ENCODE measurements at places on chromosomes 5 and 9.

DNA sequence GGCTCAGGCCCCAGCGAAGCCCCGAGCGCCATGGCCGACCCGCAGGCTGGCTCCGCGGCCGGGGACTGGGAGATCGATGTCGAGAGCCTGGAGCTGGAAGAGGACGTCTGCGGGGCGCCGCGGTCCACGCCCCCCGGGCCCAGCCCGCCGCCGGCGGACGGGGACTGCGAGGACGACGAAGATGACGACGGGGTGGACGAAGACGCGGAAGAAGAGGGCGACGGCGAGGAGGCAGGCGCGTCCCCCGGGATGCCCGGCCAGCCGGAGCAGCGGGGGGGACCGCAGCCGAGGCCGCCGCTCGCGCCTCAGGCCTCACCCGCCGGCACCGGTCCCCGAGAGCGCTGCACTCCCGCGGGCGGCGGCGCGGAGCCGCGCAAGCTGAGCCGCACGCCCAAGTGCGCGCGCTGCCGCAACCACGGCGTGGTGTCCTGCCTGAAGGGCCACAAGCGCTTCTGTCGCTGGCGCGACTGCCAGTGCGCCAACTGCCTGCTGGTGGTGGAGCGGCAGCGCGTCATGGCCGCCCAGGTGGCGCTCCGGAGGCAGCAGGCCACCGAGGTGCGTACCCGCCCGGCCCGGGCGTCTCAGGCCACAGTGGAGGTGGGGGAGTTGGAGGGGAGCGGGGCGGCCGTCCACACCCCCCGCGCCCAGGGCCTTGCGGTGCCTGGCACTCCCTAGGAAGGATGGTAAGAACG lies 1.6 kb downstream of the DMRT2 start:
- DNase-seq: peak; percentile 41

DNA sequence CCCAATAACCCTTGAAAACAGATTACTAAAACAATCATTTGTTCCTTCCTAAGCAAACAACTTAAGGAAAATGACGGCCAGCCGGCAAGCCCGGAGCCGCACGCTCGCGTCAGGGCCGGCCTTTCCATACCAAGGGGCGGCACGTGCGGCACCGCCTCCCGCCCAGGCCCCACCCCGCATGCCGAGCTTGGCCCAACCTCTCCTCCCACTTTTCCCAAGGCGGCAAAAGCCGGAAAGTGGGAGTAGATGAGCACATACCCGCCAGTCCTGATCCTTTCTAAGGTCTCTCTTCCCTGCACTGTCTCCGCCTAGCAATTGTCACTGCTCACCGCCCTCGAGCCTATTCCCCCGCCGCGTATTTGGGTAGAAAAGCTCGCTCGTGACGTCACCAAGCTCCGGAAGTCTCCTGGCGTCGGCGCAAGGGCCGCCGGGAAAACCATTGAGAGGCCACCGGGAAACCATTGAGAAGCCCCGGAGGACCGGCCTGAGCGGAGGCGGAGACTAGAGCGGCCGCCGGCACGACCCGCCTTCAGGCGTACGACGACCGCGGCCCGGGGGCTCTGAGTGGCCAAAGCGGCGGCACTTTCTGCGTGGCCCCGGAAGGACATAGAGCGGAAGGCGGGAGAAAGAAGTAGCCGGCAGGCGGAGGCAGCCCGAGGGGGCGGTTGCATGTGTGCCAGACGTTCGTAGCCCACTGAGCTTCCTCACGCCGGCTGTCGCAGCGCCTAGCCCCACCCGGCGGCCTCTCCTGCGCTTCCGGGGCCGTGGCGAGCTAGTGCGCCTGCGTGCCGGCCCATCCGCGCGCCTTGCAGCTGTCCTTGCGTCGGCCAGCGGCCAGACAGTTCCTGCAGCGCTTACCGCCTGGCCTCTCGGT lies at the start of the genes NCBP1 and TSTD2:
Gene NCBP1 (plus strand): TSS at position 837 of the 874 bp plus-strand sequence. CDS start 61 bp downstream, outside the sequence.
Gene TSTD2 (minus strand): TSS at position 384 of the 874 bp plus-strand sequence. CDS start 5,806 bp downstream, outside the sequence.
- peak; percentile 94 for DNase-seq

DNA sequence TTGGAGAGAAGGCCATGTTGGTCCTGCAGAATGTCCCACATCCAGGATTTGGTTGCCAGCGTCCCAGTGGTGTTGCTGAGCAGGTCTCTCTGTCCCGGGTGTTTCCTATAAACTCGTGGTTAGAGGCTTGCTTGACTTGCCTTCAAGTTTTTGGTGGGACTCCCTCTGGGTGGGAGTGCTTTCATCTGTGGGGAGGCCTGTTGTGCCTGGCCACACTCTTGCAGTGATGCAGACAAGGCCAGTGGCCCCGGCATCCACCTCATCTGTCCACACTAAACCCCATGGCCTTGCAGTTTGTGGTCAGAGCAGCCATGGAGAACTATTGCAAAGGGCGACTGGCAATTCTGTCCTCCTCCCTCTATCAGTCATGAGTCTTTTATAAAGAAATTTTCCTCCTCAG lies 71.8 kb downstream of the PHF2 start:
- no peak for DNase-seq

DNA sequence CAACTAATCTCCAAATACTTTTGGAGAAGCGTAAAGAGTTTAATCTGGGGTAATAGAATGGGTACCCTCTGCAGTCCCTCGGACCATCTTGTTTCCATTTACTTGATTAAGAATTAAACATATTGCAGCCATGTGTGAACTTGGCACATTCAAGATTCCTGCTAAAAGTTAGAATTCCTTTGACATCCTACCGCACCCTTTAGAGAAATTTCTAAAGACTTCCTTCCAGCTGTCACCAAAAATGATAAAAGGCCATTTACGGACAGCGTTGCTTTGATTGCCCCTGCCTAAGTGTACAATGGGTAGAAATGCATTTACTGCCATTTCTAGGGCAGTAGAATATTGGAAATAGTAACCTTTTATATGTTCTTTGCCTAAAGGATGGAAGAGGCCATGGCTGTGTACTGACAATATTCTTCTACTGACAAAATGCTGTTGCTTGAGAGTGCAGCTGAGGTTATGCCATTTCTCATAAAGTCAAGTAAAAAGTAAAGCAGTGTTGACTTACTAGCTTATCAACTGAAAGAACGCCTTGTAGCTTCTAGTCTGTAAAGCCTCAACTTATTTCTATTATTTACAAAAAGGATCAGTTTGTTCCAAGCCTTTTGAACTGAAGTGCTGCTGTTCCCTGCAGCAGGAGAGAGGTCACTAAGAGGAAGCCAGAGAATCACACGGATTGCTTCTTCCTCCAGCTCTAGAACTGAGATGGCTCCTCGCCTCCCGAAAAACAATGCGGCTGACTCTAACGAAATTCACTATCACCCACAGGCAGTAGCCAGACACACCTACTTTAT lies 139.8 kb upstream of the BASP1 start:
- DNase-seq: no peak

DNA sequence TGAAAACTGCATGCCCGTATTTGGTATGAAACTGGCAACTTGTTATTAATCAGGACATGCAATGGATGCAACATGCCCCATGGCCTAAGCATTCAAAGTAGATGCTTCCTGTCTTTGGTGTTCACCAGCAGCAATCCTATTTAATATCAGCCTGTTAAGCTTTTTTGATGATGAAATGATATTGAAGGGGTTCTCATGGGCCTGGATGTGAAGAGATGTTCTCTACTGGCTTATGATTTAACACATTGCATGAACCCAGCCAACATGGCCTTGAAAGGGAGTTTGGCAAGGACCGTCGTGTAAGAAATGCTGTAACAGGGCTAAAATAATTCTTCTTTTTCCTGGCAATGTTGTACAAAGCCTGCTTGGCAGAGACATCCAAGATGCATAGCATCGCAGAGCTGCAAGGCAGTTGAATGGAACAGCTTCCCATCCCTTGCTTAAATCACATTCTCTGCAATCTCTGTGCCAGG lies 111.2 kb downstream of the SMARCA2 start:
- DNase-seq: no peak

DNA sequence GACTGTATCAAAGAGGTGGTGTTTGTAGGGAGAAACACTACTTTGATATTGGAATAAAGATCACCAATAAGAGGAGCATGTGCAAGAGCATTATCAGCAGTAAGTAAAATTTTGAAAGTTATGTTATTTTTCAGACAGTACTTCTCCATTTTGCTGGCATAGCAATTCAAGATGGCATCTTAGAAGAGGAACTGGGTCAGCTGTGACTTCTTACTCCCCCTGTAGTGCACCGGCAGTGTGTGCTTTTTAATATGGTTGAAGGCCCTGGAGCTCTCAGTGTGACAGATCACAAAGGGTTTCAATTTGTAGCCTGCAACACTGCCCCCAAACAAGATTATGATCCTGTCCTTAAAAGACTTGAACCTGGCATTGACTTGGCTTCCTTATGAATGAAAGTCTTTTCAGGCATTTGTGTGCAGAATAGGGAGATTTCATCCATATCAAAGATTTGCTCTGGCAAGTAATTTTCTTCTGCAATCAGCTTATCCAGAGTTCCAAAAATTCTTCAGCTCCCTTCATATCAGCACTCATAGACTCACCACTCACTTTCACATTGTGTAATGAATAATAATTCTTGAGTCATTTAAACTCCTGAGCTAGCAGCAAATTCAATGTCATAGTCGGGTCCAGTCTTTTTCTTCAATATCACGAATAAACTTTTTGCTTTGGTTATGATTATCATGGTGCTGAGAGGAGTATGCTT lies 105.7 kb upstream of the MAMDC2 start:
- DNase-seq: no peak

DNA sequence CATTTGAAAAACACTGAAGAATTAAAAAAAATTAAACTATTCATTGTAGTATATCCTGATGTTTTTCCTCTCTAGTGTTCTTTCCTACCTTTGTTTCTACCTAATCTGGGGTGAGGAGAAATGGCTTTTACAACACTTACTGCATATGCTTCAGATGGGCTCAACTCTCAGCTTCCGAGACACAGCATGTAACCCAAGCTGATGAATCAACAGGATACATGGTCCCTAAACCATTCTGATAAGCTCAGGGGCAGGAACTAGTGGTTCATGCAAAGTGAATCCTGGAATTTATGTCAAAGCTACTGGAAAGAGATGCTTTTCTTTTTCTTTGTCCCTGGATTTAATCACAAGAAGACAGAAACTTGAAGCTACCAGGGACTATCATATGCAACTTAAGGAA lies 672.5 kb upstream of the RORB start:
- no peak for DNase-seq

DNA sequence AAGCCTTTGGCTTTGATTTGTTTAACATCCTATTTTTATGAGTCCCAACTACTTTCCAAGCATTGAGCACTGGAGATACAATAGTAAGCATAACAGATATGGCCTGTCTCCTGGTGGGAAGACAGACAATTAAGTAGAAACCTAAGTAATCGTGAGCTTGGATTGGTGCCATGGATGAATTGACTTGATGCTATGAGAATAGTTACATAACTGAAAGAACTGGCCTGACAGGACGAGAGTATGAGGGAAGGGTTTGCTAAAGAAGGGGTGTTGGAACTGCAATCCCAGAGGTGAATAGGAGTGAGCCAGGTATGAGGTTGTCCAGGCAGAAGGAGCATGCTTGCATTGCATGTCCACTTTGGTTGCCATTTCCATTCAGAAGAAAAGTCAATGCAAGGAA lies 52.4 kb downstream of the GPR21 start:
- DNase-seq: no peak

GRCh38 chr5:176792655-176793342 lies 17.6 kb upstream of the UNC5A start:
- no peak for DNase-seq

DNA sequence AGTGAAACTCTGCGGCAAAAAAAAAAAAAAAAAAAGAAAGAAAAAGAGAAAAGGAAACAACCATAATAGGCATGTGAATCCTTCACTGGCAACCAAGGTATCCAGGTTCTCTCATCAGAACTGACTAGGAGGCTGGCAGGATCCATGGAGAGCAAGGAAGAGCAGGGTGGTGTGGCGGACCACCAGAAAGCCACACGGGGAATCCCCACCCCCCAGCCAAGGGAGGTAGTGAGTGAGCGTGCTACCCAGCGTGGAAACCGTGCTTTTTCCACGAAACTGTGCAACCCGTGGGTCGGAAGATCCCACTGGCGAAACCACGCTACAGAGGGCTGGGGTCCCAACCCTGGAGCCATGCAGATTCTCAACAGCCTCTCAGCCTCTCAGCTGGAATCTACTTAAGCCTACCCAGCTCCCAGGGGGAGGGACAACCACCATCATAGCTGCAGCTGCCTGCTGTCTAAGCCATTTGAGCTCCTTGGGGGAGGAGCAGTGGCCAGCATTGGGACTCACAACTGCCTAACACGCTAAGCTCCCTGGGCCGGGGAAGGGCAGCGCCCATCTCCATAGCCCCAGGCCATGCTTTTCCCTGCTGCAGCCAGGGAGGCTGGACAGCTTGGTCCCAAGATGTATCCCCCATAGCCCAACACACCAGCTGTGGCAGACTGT lies 91.6 kb downstream of the PRELID2 start:
- DNase-seq: no peak

DNA sequence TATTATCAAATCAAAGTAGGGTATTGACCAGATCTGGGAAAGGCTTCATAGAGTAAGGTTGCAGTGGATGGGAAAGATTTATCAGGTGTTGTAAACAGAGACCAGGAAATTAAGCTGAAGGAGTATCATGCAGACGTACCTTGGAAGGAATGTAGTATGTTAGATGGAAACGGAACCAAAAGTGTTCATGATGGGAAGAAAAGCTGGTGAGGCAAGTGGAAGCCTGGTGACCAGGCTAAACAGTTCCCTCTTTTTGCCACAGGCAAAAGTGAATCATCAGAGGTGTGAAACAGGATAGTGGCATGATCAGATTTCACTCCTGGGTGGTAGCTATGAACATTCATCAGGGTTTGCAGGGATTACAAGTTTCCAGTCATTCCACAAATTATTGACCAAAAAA lies 780.1 kb upstream of the DMAC1 start:
- DNase-seq: no peak

DNA sequence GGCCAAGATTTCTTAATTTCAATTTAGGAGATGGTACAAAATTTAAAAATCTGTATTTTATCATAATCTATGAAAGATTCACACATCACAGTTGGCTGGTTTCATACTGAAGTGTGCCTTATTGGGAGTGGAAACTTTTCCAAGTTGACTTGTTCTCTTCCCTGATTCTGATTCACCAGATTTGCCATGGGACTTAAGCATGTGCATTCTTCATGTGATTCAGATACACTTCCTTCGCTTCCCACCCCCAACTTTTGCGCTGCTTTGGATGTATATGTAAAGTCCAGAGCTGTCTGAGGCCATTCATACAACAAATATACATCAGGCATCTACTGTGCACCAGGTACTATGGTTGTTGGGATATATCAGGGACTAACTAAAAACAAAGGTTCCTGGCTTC lies 34.4 kb downstream of the CPEB4 start:
- DNase-seq: no peak

- no peak for DNase-seq
Observed at GRCh38 chr9:127050591-127051001, 71.8 kb downstream of the ANGPTL2 start.

All from stimulated activated CD4-positive, alpha-beta T cell treated with anti-CD3 and anti-CD28 coated beads, Interleukin-4, amount 100 ng/mL, for 48 hours (primary cell).